ENCODE measurements at places on chromosomes 4 and X. TPM values are rescaled to one million over a fixed set of nuclear protein-coding genes. Genes with fewer than 3 reads are reported as not detected.

DNA sequence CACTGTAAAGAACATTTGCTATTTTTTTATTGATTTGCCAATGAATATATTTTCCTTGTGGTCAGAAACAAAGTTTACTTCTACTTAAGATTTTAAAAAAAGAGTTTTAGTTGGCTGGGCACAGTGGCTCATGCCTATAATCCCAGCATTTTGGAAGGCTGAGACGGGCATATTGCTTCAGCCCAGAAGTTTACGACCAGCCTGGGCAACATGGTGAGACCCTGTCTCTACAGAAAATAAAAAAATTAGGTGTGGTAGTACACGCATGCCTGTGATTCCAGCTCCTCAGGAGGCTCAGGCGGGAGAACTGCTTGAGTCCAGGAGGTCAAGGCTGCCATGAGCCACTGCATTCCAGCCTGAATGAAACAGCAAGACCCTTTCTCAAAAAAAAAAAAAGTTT is 36.8 kb downstream of the LRP2BP start:
- peaks cover 3% of the 10 kb centered on the region for H3K4me1 ChIP-seq
- H3K27ac ChIP-seq: no peak overlapping the region
- peaks cover 11% of the 10 kb centered on the region for H3K36me3 ChIP-seq
- H3K4me3 ChIP-seq: no peak overlapping the region

DNA sequence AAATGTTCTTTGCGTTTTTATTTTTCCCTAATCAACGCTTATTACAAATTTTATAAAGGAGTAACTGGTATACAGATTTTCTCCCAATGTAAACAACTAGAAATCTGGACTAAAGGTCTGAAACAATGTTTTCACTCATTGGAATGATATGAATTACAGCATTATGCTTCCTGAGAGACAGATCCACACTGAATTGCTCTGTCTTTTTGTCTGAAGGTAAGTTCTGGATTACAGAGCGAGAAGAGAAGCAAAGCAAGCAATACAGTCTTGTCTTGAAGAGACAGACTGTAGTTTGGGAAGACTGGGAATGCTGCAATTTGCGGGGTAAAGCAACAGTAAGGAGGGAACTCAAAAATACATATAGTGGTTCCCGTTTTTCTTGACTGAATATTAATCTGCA is 262.2 kb upstream of the PABPC4L start:
- H3K4me1 ChIP-seq: no peaks in the 10 kb centered on the region
- no peaks in the 10 kb centered on the region for H3K27me3 ChIP-seq
- H3K4me3 ChIP-seq: no peak overlapping the region
- no peak for DNase-seq
- H3K36me3 ChIP-seq: no peaks in the 10 kb centered on the region

DNA sequence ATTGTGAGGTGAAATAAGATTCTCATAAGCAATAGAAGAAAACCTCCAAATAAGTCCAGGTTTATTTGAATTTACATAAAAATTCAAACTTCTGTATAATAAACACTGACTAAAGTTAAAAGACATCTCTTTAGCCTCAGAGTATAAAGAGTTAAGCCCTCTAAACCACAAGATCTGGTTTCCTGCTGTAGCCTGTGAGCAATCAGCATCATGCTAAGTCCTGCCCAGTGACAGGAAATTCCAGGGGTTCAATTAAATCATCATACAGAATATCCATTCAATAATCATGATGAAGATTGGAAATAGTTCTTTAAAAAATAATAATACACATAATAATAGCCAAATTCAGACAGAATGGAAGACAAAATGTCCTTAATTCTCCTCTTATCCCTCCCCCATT is 139.2 kb upstream of the DGKK start:
- no peaks in the 10 kb centered on the region for H3K36me3 ChIP-seq
- peaks cover 4% of the 10 kb centered on the region for H3K27me3 ChIP-seq
- no peak for DNase-seq
- H3K4me3 ChIP-seq: no peak overlapping the region
- H3K4me1 ChIP-seq: no peaks in the 10 kb centered on the region

Gene MAGEE1
- 3.0 TPM for total RNA-seq

Gene DTHD1
- 0.17 TPM for total RNA-seq

All from activated naive CD4-positive, alpha-beta T cell treated with anti-CD3 and anti-CD28 coated beads for 36 hours (primary cell).